ENCODE measurements at places on chromosomes 2 and 18. TPM values are rescaled to one million over a fixed set of nuclear protein-coding genes. Genes with fewer than 3 reads are reported as not detected.

The DGKD gene
- total RNA-seq: 6.7 TPM

The PTPN2 gene
- 12.9 TPM for total RNA-seq

The FEZ2 gene
- total RNA-seq: 67.1 TPM

- DNase-seq: no peak
Measured at GRCh38 chr2:25887624-25888242, 9.4 kb upstream of the ASXL2 start.

GRCh38 chr18:72122103-72122502 lies 422.0 kb downstream of the CBLN2 start:
- DNase-seq: no peak

DNA sequence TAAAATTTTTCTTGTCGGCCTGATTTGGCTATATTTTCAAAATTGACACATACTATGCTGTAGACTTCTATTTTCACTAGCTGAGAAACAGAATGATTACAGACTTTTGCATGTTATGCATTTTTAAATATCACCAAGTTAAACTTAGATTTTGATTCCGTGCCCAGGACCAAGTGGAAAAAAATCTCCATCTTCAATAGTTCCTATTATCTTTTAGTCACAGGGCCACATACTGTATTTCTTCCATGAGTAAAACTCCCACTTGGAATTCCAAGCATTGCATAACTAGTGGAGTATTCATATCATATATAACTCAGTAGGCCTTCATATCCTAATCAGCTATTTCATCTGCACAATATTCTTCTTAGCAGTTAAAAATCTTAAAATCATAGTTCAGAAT lies 470.9 kb downstream of the ARHGAP15 start:
- DNase-seq: no peak

- no peak for DNase-seq
Measured at GRCh38 chr18:23879126-23879525, 135.4 kb upstream of the TTC39C start.

GRCh38 chr2:74843433-74843832 lies 9.5 kb downstream of the HK2 start:
- DNase-seq: no peak

DNA sequence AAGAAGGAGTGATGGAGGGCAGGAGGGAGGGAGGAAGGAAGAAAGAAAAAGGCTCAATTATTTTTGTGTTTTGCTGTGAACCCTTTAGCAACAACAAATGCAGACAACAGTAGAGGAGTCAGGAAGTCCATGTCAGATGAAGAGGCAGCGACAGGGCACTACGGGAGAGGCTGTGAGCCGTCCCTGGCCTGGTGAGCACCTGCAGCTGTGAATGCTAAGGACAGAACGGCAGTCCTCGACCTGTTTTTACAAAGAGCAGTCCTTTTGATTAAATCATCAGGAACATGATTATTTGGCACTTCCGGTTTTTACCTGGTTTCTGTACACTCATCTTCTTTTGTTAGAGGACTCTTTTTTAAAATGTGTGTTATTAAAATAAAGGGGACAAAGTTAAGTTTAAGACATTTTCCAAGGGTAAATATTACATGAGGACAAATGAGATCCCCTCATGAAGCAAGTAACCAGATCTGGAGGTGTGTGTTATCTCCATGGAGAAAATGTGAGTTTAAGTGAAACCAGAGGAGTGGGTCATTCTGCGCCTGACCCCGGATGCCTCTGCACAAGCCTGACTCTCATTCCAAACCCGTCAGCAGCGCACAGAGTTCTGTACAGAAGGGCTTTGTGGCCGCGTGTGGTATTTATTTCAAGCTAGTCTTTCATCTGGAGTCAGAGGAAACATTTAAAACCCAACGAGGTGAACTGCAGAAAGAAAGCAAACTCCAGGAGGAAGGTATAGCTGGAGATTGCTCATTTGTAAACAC lies 492.5 kb downstream of the SOX11 start:
- DNase-seq: no peak

DNA sequence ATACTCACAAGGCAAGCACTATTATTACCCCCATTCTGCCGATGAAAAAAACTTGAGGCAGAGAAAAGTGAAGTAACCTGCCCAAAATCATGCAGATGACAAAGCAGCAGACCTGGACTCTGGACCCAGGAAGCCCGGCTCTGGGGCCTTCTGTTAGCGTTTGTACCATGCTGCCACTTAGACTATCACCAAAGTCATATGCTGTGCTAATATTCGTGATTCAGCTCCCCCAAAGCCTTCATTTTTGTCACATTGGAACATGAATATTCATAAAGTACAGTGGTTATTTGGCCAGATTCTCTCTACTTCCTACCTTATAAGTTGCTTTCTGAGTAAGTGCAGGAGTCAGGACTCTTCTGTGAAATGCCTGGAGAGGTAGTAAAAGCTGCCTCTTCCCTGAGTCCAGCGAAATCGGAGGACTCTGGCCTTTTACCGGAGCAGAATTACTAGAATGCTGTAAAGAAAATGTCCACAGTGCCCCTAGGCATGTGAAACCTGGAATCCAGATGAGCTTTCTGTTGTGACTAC lies 86.7 kb downstream of the FTCDNL1 start:
- no peak for DNase-seq

Data from tibial nerve (tissue), 4 donors.